Foreskin fibroblast (primary cell): ENCODE measurements at places on chromosomes 2 and 18.

- no peak for DNase-seq
Measured at GRCh38 chr2:178324077-178324476, 126.9 kb downstream of the PRKRA start.

GRCh38 chr18:22549260-22549937 lies 131.7 kb upstream of the CTAGE1 start:
- no peak for DNase-seq

- no peak for DNase-seq
Measured at GRCh38 chr18:13361431-13361830, 142.9 kb downstream of the LDLRAD4 start.

DNA sequence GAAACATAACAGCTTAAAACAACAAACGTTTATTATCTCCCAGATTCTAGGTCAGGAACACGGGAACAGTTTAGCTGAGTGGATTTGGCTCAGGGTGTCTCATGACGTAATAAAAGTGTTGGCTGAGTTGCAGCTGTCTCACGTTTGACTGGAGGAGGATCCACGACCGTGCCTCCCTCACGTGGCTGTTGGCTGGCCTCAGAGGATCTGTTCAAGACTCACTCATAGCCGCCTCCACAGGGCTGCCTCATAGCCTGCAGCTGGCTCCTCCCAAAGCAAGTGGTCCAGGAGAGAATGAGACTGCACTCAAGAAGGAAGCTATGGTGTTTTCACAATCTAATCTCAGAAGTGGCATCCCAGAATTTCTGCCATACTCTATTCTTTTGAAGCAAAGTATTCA lies 167.1 kb downstream of the RPRM start:
- DNase-seq: no peak
